C1 segment of cervical spinal cord (tissue), 14 donors: ENCODE measurements at places on chromosomes 2 and 18.

GRCh38 chr2:20992201-20992711, 51.6 kb downstream of the APOB start:
- no peak for DNase-seq

DNA sequence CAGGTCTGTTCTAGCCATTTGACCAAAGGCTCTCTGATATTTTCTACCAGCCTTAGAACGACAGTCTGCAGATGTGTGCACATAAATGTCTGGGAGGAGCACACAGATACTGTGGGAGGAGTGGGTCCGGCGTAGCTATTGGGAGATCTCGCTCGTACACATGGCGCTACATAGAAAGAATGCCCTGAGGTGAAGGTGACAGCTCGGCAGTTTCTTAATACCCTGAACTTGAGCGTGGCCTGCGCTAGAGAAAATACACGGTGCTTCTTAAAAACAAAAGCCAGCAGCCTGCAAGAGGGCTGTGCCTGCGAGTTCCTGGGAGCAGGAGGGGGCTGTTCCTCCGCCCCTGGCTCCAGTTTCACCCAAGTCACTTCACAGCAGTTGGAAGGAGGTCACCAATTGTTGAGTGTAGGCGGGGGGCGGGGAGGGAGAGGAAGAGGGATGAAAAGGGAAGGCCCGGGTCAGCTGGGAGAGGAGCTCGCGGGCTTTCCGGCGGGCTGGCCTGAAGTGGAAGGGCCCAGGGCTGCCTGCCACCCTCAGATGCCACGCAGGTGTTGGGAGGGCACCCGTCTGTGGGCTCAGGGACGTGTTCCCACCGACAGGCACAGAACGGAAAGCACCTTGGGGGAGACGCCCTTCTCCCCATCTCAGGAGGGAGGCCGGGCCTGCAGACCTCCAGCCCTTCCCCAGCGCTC, 124.7 kb upstream of the ZNF516 start:
- DNase-seq = no peak

GRCh38 chr2:42195559-42195958, 26.4 kb downstream of the EML4 start:
- no peak for DNase-seq

DNA sequence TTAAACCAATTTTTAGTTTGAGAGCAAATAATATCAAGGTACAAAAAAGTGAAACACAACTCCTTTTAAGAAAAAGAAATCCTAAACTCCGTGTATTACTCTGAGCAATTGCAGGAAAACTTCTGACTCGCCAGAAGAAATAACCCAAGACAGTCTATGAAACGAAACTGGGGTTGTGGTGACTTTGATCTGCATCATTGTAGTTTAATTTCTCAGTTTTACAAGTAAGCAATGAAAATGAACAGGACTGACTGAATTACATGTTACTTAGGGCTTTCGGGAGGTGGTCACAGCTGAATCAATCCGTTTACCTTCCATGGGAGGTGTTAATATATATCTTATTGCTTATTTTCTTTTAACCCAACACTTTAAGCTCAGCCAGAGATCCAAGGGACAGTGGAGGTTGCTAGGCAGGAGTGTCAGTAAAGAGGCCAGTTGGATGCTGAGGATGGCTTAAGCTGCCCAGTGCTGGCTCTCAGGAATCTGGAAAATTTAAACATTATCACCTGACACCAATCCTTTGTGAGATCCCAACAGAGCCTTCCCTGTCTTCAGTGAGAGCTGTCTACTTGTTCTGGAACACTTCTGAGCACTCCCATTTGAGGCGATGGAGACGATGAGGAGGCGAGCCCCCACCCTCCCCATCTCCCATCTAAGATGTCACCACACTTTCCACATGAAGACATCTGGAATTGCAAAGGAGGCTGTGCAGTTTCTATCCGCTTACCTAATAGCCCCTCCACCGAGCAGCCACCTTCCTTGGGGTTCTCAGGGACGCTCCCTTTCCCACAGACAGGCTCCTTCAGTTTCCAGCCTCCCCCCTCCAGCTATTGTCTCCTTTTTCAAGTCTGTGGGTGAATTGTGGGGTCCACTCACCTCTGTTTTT, 3.6 kb upstream of the RAB31 start:
- no peak for DNase-seq

DNA sequence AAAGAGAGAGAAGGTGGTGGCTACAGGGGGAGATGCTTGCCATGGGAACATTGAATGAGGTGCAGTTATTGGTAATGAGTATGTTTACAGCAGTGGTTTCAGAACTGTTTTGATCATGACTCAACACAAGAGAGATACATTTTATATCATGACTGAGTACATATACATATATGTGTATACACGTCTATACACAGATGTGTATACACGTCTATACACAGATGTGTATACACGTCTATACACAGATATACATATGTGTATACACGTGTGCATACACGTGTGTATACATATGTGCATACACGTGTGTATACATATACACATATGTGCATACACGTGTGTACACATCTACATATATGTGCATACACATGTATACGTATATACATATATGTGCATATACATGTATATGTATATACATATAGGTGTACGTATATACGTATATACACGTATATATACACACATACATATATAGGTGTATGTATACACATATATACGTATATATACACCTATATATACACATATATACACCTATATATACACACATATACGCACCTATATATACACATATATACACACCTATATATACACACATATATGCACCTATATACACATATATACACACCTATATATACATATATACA, 518.5 kb downstream of the TSN start:
- no peak for DNase-seq

- no peak for DNase-seq
These were observed 23.2 kb downstream of the ADAM17 start for GRCh38 chr2:9532421-9532820.

DNA sequence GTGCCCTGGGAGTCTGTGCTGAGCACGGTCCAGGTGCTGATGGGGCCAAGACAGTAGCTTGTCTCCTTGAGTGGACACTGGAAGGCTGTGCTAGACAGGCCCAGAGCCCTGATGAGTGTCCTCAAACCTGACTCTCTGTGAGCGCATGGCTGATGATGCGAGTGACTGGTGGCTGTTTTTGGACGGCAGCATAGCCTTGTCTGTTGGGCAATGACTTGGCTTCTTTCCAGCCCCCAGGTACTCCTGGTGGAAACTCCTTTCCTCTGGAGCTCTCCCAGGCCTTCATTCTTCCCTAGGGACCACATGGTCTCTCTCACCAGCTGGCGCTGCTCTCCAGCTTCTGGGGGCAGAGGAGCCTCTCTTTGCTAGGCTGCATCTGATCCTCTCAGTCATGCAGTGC, 207.6 kb upstream of the SMIM21 start:
- DNase-seq = no peak

DNA sequence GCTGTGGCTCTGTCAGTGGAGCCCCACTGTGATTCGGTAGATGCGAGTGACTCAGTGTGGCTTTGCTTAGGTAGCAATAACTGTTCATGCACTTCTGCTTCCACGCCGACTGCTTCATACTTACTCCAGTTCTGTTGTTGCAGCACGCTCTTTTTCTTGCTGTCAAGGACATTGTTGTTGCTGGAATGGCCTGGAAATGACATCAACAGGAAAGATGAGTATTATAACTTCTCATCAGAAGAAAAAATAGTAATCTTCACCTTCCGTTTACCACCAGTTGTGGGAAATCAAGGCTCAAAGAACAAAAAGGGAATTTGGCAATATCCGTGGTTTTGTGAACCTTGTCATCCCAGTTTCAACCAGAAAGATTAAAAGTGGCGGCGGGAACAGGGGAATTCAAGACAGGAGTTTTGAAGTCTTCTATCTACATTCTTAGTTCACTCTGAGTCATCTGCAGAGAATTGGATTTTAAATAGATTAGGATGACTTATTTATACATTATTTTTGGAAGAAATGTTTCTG, 8.3 kb downstream of the TM4SF20 start:
- no peak for DNase-seq

DNA sequence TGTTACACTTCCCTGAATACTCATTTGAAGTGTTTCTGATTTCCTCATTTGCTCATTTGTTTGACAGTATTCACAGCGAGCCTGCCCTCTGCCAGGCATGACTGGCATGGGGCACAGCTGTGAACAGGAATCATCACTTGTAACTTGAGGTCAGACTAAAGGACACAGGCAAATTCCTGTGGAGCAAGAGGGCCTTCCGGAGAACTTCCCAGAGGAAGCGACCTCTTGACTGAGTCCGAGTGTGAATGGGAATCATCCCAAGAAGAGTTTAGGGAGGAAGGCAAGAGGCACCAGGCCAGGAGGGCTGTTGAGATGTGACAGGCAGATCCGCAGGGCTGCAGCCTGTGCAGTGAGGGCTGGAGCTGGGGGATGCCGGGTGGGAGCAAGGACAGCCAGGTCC, 45.4 kb downstream of the LIMS1 start:
- no peak for DNase-seq

DNA sequence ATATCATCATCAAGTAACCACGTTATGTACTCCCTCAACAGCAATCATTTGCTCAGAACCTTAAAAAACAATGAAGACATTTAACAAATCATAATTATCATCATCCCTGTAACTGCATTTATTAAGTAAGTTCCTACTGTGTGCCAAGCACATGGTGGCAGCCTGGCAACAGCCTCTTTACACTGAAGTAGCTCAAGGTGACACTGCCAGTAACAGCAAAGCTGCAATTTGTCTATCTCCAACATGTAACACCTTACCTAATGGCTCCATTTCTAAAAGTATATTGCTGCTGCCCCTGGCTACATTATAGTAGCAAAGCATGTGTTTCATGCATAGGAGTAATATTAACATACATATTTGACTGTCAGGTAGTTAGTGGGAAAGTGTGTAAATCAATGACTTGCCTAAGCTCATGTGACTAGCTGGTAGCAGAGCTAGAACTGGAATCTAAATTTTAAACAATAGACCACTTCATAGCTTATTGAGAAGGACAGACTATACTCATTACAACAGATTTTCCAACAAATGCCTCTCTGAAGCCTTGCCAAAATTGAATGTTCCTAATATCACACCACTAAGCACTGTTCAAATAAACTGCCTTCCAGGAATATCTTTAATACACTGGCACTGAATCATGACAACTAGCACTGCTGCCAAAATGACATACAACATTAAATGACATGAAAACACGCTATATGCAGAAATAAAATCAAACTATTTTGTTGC, 86.7 kb downstream of the L3MBTL4 start:
- no peak for DNase-seq

GRCh38 chr2:15912203-15912602, 28.1 kb upstream of the MYCN start:
- peak; percentile 3 for DNase-seq

DNA sequence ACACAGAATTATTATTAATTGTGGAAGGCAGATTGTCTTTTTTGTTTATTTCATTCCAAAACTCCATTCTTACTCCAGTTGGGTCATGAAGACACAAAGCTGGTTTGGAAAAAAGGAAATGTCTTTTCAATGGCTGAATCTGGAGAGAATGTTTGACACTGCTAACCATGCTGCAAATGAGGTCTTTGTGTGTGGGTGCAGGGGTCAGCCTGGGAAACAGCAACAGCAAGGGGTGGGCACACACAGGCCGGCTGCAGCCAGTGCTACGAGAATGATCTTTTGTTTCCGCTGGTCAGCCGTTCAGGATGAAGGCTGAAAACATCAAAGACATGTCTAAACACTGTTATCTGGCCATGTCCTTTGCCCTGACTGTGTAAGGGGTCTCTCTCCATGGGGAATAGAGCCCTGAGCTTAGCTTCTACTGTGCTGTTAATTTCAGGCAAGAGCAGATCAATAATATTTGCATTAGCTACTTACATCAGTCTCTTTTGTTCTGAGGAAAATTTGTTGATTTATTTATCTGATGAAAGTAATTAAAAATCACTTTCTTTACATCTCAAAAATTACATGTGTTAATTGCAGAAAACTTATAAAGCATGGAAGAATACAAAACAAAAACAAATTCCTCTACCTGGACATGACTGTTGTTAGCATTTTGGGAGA, 33.3 kb upstream of the E2F6 start:
- DNase-seq = no peak

DNA sequence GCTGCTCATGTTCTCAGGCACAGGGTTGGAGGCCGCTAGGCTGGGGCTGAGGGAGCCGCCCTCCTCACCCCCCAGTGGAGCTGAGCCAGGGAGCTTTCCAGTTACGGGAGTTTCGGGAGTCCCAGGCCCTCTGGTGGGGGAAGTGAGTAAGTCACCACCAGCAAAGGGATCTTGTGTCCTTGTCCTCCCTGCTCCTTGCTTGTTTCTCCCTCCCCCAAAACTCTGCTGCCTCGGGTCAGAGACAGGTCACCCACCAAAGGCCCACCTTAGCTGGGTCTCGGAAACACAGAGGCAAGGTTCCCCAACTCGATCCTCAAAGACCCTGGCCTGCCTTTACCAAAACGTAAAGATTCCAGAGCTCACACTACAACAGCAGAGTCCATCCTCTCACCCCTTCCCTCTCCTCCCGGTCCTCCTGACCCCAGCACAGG, 60.5 kb upstream of the POMC start:
- no peak for DNase-seq

GRCh38 chr2:142042536-142043199, 88.1 kb downstream of the LRP1B start:
- DNase-seq = no peak

DNA sequence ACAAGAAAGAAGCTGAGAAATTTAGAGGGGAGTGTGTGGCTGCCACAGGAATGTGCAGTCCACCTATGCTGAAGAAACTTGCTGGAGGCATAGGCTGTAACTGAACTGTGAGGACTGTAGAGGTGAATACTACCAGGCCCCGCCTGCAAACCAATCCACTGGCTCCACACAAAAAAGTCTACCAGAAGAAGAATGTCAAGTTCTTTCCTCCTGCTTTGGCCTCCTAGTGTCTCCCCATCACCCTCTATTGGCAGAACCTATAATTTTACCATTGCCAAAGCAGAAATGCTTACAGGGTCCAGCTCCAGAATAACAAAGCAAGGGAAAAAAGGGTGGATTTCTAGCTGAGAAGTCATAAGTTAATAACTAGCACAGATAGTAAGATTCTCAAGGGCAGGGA, 5.9 kb upstream of the ATP5MC3 start:
- no peak for DNase-seq

DNA sequence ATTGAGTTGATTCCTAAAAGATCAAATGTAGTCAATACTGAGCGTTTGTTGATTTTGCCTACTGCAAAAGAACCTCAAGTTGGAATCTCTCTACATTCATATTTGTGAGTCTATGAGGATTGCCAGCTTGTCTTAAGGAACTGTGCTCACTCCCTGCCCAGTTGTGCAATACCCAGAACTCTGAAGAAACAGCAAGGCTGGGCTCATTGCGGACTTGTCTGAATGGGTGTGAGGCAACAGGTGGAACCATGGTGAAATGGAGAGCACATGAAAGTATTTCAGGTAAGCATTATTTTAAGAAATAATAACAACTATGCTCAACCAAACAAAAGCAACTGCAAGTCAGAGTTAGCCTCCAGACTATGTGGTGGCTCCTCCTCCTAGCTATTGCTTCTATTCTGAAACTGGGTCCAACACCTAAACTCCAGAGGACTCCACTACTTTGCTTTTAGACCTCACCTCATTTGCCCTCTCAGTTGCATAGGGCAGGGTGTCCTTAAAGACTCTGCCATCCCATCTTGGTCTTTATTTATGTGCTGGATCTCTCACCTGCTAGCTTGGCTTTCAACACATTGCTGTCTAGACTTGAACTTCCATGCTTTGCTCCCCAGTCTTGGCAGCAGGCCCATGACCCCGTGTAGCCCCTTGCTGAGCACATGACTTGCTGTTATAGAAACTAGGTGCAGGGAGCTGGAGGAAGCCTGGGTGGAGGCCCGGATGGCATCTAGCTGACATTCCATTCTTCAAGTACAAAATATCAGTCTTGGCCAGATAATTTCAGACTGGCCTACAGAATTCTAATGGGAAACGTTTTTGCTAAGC, 94.8 kb upstream of the ARL5A start:
- DNase-seq = no peak
